NCI-H69 (cell line): ENCODE measurements at places on chromosomes 7 and 10.

- DNase-seq = no peak
These were observed 302.2 kb downstream of the BBS9 start for GRCh38 chr7:33431543-33431942.

- DNase-seq = peak; percentile 87
These were observed 301.9 kb downstream of the AHR start for GRCh38 chr7:17600340-17600752.

DNA sequence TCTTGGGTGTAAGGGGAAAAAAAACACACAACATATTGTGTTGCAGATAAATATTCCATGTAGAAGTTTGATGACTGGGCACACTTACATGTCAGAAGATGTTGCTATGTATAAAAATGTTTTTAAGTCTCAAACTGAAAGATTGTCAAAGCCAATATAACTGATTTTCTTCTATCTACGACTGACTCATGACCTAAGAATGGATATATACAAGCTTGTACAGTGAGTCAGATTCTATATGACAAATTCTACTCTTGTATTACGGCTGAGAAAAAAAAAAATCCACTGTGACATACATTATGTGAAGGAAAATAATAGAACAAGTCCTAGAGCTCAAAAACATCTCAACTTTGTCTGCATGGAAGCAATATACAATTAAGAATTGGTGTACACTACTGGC lies 343.0 kb upstream of the PCDH15 start:
- DNase-seq = no peak

DNA sequence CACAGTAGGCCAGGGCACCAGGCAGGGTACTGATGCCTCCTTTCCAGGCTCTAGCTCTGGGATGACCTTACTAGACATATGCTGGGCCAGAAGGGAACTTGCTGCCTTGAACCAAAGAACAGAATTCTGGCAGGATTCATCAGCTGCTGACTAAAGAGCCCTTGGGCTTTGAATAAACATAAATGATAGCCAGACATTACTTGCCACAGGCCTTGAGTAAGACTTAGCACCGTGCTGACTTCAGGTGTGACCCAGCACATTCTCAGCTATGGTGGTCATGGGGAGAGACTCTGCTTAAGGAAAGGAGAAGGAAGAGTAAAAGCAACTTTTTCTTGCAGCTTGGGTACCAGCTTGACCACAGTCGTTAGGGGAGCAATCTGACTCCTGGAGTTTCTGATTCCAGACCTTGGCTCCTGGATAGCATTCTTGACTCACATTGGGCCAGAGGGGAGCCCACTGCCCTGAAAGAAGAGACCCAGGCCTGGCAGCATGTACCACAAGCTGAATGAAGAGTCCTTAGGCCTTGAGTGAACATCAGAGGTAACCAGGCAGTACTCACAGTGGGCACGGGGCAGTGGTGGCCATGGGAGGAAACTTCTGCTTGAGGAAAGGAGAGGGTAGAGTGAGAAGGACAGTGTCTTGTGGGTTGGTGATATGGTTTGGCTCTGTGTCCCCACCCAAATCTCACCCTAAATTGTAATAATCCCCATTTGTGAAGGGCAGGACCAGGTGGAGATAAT lies 926.1 kb upstream of the SORCS1 start:
- DNase-seq = no peak

GRCh38 chr10:57294698-57295097 lies 933.6 kb upstream of the ZWINT start:
- DNase-seq = no peak

- peak; percentile 30 for DNase-seq
These were observed 58.1 kb downstream of the CTBP2 start for GRCh38 chr10:125102246-125102645.

GRCh38 chr10:84298057-84298456 lies 30.3 kb upstream of the CCSER2 start:
- DNase-seq = no peak
